ENCODE measurements at places on chromosomes 1 and 21.

DNA sequence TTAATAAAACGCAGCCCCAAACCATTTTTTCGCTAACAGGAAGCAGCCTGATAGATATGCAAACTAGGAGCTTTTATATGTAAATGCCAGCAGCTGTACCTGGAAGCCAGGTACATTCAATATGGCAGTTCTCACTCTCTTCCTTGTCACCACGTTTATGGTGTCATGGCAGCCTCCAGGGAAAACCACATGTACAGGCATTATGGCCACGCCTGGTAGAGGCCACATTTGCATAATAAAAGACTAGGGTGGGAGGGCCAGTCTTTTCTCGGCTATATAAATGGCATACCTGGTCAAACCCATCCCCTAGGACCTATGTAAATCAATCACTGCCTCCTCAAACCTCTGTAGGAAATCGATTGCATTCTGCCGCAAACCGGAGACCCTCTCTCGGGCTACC lies 247.5 kb downstream of the NEGR1 start:
- no peak for DNase-seq

DNA sequence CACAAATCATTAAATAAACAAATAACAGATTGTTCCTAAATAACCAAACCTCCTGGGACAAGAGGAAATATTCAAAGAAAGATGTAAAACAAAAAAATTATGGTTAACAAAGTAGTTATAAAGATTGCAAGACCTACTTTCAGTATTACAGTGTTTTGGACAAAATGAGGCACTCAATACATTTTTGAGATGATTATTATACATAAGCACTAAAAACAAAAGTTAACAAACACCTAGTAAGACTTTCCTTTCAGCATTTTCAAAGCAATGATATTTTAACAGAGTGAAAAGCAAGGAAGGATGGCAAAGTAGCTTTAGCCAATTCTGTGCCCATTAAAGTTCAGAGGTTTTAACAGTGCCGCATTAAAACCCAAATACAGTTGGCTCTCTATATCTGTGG lies 17.2 kb downstream of the OMA1 start:
- no peak for DNase-seq

- no peak for DNase-seq
These were observed 692 bp upstream of the RALGPS2 start for GRCh38 chr1:178724376-178724727.

DNA sequence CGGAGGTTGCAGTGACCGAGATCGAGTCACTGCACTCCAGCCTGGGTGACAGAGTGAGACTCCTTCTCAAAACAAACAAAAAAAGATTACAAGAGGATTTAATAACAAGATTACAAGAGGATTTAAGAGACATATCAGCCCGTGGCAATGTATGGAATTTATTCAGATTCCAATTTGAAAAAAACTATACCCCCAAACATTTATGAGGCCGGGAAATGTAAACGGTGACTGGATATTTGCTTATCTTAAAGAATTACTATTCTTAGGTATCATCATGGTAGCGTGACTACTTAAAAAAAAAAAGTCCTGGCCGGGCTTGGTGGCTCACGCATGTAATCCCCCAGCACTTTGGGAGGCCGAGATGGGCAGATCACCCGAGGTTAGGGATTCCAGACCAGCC lies 21.2 kb upstream of the ELK4 start:
- no peak for DNase-seq

DNA sequence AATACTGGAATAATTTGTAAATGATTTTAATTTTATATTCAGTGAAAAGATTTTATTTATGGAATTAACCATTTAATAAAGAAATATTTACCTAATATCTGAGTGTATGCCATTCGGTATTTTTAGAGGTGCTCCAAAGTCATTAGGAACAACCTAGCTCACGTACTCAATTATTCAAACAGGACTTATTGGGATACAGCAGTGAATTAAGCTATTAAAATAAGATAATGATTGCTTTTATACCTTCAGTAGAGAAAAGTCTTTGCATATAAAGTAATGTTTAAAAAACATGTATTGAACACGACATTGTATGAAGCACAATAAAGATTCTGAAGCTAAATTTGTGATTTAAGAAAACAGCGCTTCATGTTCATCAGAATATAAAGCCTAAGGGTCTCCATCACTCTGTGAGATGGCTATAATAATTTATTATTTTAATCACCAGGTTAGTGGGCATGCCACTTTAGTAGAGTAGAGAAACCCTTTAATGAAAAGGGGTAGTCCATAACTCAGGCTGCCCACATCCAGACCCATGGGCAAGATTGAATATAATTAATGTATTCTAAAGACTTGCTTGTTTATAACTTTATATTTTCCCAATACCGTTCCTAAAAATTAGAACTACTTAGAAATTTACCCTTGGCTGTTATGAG lies 3.2 kb downstream of the CCN1 start:
- no peak for DNase-seq

DNA sequence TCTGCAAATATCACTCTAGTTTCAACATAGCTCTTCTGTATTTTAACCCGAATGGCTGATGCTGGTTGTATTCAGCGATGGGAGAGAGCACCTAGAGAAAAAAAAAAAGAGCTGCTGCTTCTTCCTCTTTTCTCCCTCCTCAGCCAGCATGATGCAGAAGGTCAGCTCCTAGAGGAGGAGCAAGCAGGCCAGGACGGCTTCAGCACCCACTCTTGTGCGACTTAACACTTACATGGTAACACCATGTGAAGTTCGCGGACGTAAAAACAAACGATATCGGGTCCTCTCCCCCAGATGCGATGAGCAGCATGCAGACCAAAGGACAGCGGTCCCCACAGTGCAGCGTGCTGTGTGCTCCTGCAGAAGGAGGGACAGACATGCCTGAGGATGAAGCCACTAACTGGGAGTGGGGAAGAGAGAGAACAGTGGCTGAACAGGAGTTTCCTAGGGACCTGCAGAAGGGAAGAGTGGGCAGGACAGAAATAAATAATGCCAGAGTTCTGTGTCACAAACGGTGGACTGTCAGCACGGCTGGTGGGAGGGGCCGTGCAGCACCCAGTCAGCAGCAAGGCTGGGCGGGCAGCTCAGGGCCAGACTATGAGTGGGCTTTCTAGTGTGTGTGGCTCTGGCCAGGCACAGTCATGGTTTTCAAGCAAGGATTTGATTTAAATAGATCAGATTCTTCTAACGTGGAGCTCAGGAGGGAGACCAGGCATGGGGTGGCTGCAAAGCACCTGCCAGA lies 11.4 kb upstream of the B3GALT5 start:
- no peak for DNase-seq

DNA sequence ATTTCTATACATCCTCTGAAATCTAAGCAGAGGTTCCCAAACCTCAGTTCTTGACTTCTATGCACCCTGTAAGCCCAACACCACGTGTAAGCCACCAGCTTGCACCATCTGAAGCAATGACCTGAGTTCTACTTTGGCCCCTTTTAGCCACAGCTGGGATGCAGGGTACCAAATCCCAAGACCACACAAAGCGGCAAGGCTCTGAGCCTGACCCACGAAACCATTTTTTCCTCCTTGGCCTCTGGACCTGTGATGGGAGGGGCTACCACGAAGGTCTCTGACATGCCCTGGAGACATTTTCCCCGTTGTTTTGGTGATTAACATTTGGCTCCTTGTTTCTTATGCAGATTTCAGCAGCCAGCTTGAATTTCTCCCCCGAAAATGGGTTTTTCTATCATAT lies 38.8 kb downstream of the STXBP3 start:
- DNase-seq, result no peak

DNA sequence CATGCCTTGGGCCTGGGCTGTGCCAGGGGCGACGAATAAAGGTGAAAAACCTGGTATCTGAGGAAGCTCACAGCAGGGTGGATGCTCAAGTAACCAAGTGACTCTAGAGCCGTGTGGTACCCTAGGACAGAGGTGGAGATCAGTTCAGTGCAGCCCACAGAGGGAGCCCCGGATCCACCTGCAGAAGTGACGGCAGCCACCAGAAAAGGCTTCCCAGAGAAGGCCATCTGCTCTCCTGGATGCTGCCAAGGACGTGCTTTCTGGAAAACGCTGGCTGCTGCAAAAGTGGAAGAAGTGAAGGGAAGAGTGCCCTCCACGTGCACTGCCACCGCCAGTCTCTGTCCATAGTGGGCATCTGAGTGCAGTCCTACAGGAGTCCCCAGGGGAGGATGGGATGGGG lies 27.7 kb downstream of the TMCO4 start:
- no peak for DNase-seq

GRCh38 chr1:41674522-41674921 lies 190.0 kb upstream of the EDN2 start:
- no peak for DNase-seq
